T1000 (cell line): ENCODE measurements at places on chromosomes 16 and 17.

DNA sequence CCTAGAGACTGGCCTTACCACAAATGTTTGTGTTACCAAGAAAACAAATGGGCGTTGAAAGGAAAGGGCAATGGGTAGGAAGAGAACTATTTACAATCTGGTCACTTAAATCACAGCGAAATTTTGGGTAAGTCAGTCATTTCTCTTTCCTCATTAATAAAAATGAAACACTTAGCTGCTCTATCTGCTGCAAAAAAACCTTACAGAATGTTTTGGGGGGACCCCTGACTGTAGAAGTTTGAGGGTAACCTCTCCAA, 742 bp upstream of the NUTF2 start:
- DNase-seq = no peak

- DNase-seq = no peak
These were observed 47.9 kb downstream of the MAPT start for GRCh38 chr17:45942284-45942683.

DNA sequence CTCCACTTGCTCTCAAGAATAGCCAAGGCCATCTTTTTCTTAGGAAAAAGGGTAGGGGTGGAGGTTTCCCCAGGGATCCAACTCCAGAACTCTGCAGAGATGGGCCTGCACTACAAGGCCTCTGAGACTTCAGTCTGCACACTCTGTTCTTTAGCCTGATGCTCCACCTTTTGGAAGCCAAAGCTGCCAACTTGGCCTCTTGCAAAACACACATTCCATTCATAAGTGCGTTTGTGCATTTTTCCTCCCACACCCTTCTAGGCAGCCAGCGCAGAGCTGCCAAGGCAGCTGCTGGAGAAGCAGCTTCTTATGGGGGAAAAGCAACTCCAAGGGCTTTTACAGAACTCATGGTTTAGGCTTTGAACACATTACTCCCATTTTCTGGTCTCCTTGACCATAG, 45.3 kb downstream of the REXO5 start:
- DNase-seq = no peak

DNA sequence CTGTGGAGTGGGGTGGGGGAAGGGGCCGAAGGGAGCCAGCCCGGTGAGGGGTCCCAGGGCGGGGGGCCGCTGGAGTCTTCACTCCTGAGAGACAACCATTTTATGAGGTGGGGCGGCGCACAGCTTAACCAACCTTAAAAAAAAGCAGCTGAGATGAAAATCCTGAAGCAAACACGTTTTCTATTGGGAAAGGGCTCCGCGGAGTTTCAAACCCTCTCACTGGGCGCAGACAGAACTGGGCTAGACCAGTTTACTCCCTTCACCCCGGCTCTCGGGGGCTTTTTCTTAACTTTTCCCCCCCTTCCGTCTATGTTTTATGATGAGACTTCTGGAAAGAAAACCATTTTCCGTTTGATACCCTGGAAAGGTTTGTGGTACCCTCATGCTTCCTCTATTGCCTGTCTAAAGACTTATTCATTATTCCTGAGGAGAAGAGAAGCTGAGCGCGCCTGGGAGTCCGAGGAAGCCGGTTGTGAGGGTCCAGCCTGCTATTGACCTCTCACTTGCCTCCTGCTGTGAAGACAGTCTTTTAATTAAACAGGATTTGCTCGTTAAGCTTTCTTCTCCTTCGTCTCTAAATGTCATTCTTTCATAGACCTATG, 482 bp upstream of the SSH2 start:
- DNase-seq = no peak

GRCh38 chr16:50096791-50097190, 31.0 kb downstream of the HEATR3 start:
- DNase-seq = no peak

DNA sequence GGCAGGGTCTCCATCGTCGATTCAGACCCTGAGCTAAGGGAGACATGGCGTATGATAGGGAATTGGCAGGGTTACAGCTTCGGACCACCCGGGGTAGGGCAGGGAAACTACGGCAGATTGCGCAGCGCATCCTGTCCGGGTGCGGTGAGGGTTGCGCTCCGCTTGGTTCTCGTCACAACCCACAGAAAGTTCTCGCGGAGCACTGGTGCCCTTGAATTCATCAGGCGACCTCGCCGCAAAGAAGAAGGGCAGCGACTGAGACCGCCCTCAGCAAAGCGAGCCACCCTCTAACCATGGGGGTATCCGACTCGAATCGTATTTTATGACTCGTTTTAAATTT, 1.2 kb downstream of the HS3ST3B1 start:
- DNase-seq = no peak

GRCh38 chr17:13827118-13827517, 225.4 kb upstream of the HS3ST3A1 start:
- DNase-seq = no peak

- DNase-seq = no peak
These were observed 31.0 kb downstream of the HASPIN start for GRCh38 chr17:3754458-3755334.
